ENCODE measurements at places on chromosomes 4 and X.

- DNase-seq = peak; percentile 51
Measured at GRCh38 chrX:133414406-133415275, 648 bp downstream of the GPC4 start.

GRCh38 chr4:15240764-15241163 lies 187.1 kb upstream of the C1QTNF7 start:
- no peak for DNase-seq

- peak; percentile 23 for DNase-seq
Measured at GRCh38 chrX:110920991-110921390, 125.4 kb upstream of the CHRDL1 start.

- no peak for DNase-seq
Measured at GRCh38 chr4:123399627-123400358, 3.2 kb downstream of the SPRY1 start.
